ENCODE measurements at places on chromosomes 7 and 10.

- DNase-seq, result no peak
Observed at GRCh38 chr7:77664715-77665114, 31.5 kb upstream of the RSBN1L start.

GRCh38 chr7:3374239-3374638 lies 73.2 kb downstream of the SDK1 start:
- DNase-seq, result no peak

DNA sequence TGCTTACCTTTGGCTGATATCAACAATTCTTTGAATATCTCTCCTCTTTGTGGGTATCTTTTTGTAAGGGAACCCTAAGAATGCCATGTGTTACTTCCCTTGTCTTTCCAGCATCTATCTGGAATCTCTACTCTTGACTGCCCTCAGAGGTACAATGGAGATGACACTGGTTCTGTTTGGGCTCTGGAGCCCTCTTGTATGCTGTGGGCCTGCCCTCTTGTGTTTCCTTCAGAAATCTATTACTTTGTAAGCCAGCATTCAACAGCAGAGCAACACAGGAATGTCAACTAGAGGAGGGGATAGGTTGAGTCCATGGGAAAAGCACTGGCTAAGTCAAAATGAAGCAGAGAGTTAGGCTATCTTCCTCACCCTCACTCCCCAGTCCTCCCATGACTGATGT lies 142.3 kb downstream of the XPNPEP1 start:
- DNase-seq, result no peak

DNA sequence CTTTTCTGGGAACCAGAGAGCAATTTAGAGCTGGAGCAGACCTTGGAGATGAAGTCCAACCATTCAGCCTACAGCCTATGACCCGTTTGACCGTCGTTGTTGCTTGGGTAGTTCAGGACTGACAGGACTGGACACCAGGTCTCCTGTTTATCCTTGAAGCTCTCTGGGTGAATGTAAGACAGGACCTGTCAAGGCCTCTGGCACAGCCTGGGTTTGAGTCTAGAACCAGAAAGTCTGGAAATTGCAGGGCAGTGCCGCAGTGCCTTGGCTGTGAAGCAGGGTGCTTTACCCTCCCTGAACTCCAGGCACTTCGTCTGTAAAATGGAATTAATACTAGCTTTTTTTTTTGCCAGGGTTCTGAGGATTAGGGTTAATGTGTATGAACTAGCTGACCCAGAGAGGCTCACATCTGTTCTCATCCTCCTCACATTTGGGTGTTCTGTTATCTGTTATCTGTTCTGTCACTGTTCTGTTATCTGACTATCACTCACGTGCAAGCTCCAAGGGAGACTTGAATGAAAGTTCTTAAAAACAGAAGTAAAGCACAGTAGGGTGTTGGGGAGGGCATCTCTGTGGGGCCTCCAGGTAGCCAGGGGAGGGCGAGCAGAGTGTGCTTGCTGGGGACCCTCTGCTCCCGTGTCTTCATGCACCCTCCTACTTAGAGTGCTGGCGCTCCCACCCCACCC lies 9.9 kb downstream of the BLVRA start:
- no peak for DNase-seq

Measured in cardiac fibroblast (primary cell).